ENCODE measurements at places on chromosomes 2 and 18. TPM values are rescaled to one million over a fixed set of nuclear protein-coding genes. Genes with fewer than 3 reads are reported as not detected.
A peak's percentile ranks its signal among the peaks of the same experiment; 100 is the strongest.

The MRO gene
- total RNA-seq, result not detected

- peaks cover 22% of the 10 kb centered on the region for H3K4me1 ChIP-seq
- peak overlapping the region; percentile 90 for H3K4me3 ChIP-seq
- peak overlapping the region; percentile 81 for H3K27ac ChIP-seq
- H3K27me3 ChIP-seq, result no peaks in the 10 kb centered on the region
- peaks cover 37% of the 10 kb centered on the region for H3K36me3 ChIP-seq
Measured at GRCh38 chr2:189673661-189674373, 653 bp upstream of the ANKAR start.

DNA sequence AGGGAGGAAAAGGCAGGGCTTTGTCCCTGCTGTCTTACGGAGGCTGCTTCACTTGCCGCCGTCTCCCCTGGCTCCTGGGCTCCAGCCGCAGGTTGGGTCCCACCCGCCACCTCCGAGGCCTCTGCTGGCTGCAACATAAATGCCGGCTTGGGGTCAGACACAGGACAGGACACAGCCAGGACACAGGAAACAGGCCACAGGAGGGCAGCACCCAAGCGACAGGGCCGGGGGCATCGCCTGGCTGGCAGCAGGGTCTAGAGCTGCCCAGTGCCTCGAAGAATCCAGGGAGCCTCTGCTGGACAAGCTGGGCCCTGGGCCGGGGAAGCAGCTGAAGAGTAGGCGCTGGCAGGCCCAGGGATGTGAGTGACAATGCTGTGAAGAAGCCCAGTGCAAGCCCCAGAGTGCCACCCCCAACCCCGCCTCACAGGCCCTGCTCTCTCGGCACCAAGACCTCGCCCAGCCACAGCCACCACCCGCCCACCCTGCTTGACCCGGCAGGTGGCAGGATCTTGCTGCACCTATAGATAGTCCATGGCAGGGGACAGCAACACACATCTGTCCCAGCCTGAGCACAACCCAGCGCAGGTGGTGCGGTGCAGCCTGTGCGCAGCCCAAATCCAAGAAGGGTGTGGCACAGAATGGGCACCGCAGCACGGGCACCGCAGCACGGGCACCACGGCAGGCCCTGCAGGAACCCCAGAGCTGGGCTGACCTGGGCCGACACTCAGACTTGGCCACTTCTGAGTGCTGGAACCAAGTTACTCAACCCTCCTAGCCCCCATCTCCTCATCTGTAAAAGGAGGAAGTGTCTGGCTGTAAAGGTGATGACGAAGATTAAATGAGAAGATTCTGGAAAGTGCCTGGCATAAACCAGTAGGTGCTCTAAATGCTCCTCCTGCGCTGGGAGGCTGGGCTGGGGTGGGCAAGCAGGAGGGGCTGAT lies 55.6 kb downstream of the BIN1 start:
- no peak for DNase-seq
- H3K4me3 ChIP-seq, result no peak overlapping the region
- no peaks in the 10 kb centered on the region for H3K27me3 ChIP-seq
- peaks cover 2% of the 10 kb centered on the region for H3K4me1 ChIP-seq
- peaks cover 5% of the 10 kb centered on the region for H3K36me3 ChIP-seq

- no peaks in the 10 kb centered on the region for H3K36me3 ChIP-seq
- no peak overlapping the region for H3K4me3 ChIP-seq
Measured at GRCh38 chr2:207901829-207902228, 123.5 kb downstream of the PLEKHM3 start.

GRCh38 chr2:199108056-199108455 lies 349.7 kb downstream of the SATB2 start:
- H3K27ac ChIP-seq, result no peak overlapping the region
- no peaks in the 10 kb centered on the region for H3K36me3 ChIP-seq
- H3K4me3 ChIP-seq, result no peak overlapping the region
- no peaks in the 10 kb centered on the region for H3K27me3 ChIP-seq
- H3K4me1 ChIP-seq, result no peaks in the 10 kb centered on the region

GRCh38 chr2:74690571-74690970 lies 36.5 kb downstream of the SEMA4F start:
- no peak overlapping the region for H3K4me3 ChIP-seq
- H3K27ac ChIP-seq, result no peak overlapping the region
- H3K27me3 ChIP-seq, result no peaks in the 10 kb centered on the region
- H3K4me1 ChIP-seq, result no peaks in the 10 kb centered on the region

DNA sequence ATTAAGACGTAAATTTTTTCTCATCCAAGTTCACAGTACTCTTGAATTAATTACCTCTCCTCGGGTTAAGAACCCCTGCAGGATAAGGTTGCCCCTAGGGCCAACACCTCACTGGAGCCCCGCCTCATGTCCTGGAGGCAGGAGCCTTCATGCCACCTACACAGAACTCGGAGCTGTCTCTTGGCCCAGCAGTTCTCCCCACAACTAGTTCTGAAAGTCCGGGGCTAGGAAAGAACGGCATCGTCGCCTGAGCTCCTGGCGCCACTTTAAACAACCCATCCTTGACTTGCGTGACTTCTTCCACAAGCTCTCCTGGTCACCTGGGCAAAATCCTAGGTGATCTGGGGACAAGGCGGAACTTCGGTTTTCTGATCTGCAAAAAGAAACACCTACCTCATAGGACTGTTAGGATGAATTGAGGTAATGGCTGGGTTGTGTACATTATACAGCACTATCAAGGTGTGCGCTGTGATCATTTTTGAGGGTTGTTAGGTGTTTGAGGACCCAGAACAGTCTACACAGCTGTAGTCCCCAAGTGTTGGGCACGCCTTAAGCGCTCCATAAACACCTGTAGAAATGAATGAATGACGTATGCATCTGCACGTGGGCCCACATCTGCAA lies 641 bp upstream of the ITGA6 start:
- H3K27me3 ChIP-seq, result no peaks in the 10 kb centered on the region
- no peak for DNase-seq
- peak overlapping the region; percentile 67 for H3K27ac ChIP-seq
- H3K4me1 ChIP-seq, result peaks cover 51% of the 10 kb centered on the region

- H3K4me3 ChIP-seq, result no peak overlapping the region
- DNase-seq, result no peak
- no peaks in the 10 kb centered on the region for H3K27me3 ChIP-seq
- H3K4me1 ChIP-seq, result peaks cover 48% of the 10 kb centered on the region
- peaks cover 4% of the 10 kb centered on the region for H3K36me3 ChIP-seq
- H3K27ac ChIP-seq, result peak overlapping the region; percentile 38
Measured at GRCh38 chr2:98519156-98519555, 74.5 kb downstream of the INPP4A start.
